ENCODE measurements at places on chromosomes 6 and 20. TPM values are rescaled to one million over a fixed set of nuclear protein-coding genes. Genes with fewer than 3 reads are reported as not detected.

OOEP gene
- 0.57 TPM for total RNA-seq

RIPOR3 gene
- total RNA-seq = not detected

SULF2 gene
- 0.37 TPM for total RNA-seq

DEFB113 gene
- not detected for total RNA-seq

DDR1 gene
- 4.5 TPM for total RNA-seq

KCNQ2 gene
- 0.12 TPM for total RNA-seq

OPN5 gene
- total RNA-seq = not detected

LTA gene
- 20.9 TPM for total RNA-seq

PSMB8 gene
- 379 TPM for total RNA-seq

- H3K4me1 ChIP-seq = peaks cover 7% of the 10 kb centered on the region
- H3K36me3 ChIP-seq = no peaks in the 10 kb centered on the region
- H3K27ac ChIP-seq = no peak overlapping the region
- H3K27me3 ChIP-seq = peaks cover 30% of the 10 kb centered on the region
Observed at GRCh38 chr6:73329201-73329600, 24.9 kb downstream of the DPPA5 start.

- DNase-seq = no peak
- H3K27ac ChIP-seq = no peak overlapping the region
- no peaks in the 10 kb centered on the region for H3K4me1 ChIP-seq
- no peaks in the 10 kb centered on the region for H3K27me3 ChIP-seq
Observed at GRCh38 chr6:22350109-22350508, 53.3 kb upstream of the PRL start.

DNA sequence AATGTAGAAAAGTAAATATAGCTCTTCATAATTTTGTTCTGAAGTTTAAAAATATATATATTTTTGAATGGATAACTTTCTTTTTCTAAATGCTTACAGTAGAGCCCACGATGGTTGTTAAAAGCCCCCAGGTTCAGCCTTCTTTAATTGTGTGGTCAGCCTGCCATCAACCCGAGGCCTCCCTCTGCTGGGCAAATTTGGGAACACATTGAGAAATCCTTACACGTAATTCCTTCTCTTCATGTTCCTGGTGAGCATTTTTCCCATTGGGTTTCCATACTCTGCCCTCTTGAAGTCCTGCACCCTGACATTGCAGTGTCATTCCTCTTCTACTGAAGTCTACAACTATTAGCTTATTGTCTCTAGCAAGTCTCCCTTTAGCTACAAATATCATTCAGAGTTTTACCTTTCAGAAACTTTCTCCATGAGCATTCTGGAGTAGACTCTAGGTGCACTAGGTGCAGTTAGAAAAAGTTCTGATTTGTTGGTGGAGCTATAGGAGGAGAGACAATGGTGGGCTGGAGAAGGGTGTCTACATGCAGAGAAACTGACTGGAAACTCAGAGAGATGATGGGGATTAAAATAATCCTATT is 40.6 kb downstream of the TRIM38 start:
- DNase-seq = peak; percentile 55
- peaks cover 12% of the 10 kb centered on the region for H3K4me1 ChIP-seq
- H3K27me3 ChIP-seq = no peaks in the 10 kb centered on the region
- H3K27ac ChIP-seq = no peak overlapping the region

DNA sequence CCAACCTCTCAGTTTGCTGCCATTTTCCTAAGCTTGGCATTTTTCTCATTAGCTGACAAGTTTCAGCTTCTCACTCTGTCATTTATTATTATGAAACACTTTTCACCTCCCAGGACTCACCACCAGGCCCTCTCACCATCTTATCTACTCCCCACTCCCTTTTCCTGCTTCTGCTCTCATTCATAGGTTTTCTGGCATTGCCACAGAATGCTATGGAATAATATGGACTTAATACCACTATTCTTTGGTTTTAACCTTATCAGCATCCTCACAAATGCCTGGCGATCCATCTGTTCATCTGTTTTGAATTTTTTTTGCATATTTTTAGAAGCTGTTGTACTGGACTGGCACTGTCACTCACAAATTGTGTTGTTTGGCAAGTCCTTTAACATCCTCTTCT is 16.4 kb upstream of the LAMA4 start:
- H3K4me3 ChIP-seq = no peak overlapping the region
- H3K4me1 ChIP-seq = peaks cover 2% of the 10 kb centered on the region
- no peak overlapping the region for H3K27ac ChIP-seq
- H3K27me3 ChIP-seq = peaks cover 19% of the 10 kb centered on the region
- no peaks in the 10 kb centered on the region for H3K36me3 ChIP-seq

DNA sequence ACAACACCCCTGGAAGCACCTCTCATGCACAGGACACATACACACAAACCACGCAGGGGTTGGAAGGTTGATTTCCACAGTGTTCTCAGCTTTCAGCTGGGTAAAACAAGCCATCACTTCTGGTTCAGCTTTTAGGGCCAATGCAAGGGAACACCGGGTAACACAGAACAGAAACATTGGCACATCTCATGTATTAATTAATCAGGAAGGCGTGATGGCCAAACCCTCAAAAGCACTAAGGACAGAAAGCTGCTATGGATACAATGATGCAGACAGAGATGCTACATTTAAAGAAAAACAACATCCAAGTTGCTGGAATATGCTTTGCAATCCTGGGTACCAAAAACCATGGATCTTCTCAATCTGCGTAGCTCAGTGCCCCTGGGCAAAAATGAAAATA is 104.3 kb upstream of the BEND6 start:
- H3K27me3 ChIP-seq = peaks cover 30% of the 10 kb centered on the region
- peaks cover 28% of the 10 kb centered on the region for H3K4me1 ChIP-seq

DNA sequence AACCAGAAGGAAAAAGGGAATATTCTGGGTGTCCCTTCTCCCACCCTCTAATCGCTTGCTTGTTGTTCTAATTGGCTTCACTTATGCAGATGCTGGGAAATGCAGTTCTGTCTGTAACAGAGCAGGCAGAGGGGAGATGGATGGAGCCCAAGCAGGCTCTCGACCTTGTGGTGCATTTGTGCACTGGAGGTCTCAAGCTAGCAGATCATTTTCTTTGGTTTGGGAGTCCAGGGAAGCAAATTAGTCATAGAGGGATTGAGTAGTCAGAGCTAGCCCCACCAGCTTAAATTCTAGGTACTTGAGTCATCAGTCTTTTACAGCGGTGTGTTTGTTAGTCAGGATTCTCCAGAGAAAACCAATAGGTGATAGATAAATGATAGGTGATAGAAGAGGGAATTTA is 234.7 kb upstream of the ECI2 start:
- no peaks in the 10 kb centered on the region for H3K36me3 ChIP-seq
- no peaks in the 10 kb centered on the region for H3K4me1 ChIP-seq

DNA sequence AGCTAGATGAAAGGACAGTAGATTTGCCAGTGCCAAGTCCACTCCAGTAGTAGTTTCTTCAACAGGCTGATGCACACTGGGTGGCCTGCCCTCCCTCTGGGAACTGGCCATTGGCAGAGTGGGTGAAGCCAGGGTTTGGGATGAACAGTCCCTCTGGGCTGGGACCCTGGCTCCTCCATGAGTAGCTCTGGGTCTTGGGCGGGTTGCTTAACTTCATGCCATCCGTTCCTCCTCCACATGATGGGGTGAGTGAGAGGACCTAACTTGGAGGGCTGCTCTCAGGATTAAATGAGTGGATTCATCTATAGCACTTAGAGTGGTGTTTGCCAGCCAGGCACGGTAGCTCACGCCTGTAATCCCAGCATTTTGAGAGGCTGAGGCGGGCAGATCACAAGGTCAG is 47.2 kb downstream of the PLAGL2 start:
- H3K4me1 ChIP-seq = no peaks in the 10 kb centered on the region
- H3K27me3 ChIP-seq = no peaks in the 10 kb centered on the region
- no peak overlapping the region for H3K27ac ChIP-seq
- H3K36me3 ChIP-seq = peaks cover 41% of the 10 kb centered on the region
- no peak for DNase-seq
- no peak overlapping the region for H3K4me3 ChIP-seq

GRCh38 chr6:149895833-149896271 is 2.1 kb downstream of the RAET1E start:
- DNase-seq = peak; percentile 29
- H3K27me3 ChIP-seq = peaks cover 23% of the 10 kb centered on the region
- peaks cover 14% of the 10 kb centered on the region for H3K4me1 ChIP-seq

DNA sequence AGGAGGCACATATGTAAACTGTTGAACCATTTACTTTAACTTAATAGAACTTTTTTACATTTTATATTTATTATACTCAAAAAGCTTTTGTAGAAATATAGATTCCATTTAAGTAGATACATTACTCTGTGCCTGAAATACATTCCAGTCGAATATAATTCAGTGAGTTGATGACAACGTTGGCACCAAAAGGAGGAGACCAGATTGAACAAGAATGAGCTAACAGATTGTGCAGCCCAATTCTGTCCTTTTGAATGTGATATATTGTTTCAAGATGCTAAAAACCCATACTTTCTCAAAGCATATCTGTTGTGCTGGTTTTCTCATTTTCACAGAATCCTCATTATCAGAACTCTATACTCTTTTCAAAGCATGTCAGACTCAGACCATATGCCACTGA is 147.4 kb upstream of the SIM1 start:
- H3K36me3 ChIP-seq = no peaks in the 10 kb centered on the region
- H3K27me3 ChIP-seq = no peaks in the 10 kb centered on the region
- no peaks in the 10 kb centered on the region for H3K4me1 ChIP-seq
- H3K4me3 ChIP-seq = no peak overlapping the region
- no peak overlapping the region for H3K27ac ChIP-seq
- no peak for DNase-seq

- no peak overlapping the region for H3K27ac ChIP-seq
- H3K4me3 ChIP-seq = no peak overlapping the region
- no peaks in the 10 kb centered on the region for H3K4me1 ChIP-seq
- no peaks in the 10 kb centered on the region for H3K36me3 ChIP-seq
- H3K27me3 ChIP-seq = peaks cover 1% of the 10 kb centered on the region
Observed at GRCh38 chr20:24836661-24837299, 112.3 kb upstream of the CST7 start.

- H3K4me1 ChIP-seq = peaks cover 6% of the 10 kb centered on the region
- no peaks in the 10 kb centered on the region for H3K27me3 ChIP-seq
- no peak overlapping the region for H3K27ac ChIP-seq
Observed at GRCh38 chr6:45192556-45192955, 135.6 kb upstream of the RUNX2 start.

DNA sequence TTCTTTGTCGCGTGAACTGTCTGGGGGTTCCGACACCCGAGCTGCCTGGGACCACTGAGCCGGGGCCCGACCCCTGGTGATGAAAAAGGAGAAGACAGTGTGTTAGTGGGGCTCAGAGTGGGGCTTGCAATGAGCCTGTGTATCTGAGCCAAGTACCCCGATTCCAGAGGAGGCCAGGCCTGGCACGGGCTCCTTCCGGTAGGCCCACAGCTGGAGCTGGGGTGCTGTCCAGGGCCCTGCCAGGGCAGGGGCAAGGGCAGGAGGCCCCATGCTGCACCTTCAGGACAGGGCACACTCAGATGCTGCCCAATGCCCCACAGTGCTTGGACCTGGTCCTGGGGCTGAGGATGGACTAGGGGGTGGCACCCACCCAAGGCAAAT is 89.4 kb downstream of the TAF4 start:
- no peak for DNase-seq
- no peaks in the 10 kb centered on the region for H3K27me3 ChIP-seq
- H3K4me3 ChIP-seq = no peak overlapping the region
- H3K27ac ChIP-seq = no peak overlapping the region
- H3K4me1 ChIP-seq = peaks cover 3% of the 10 kb centered on the region
- H3K36me3 ChIP-seq = peaks cover 29% of the 10 kb centered on the region

GRCh38 chr6:122995921-122996793 is at the start of gene CLVS2:
TSS of gene CLVS2 (plus strand) at chr6:122996235. CDS start at chr6:122997778, 1,543 bp downstream.
- H3K36me3 ChIP-seq = no peaks in the 10 kb centered on the region
- H3K4me1 ChIP-seq = peaks cover 1% of the 10 kb centered on the region
- H3K27me3 ChIP-seq = peaks cover 34% of the 10 kb centered on the region

DNA sequence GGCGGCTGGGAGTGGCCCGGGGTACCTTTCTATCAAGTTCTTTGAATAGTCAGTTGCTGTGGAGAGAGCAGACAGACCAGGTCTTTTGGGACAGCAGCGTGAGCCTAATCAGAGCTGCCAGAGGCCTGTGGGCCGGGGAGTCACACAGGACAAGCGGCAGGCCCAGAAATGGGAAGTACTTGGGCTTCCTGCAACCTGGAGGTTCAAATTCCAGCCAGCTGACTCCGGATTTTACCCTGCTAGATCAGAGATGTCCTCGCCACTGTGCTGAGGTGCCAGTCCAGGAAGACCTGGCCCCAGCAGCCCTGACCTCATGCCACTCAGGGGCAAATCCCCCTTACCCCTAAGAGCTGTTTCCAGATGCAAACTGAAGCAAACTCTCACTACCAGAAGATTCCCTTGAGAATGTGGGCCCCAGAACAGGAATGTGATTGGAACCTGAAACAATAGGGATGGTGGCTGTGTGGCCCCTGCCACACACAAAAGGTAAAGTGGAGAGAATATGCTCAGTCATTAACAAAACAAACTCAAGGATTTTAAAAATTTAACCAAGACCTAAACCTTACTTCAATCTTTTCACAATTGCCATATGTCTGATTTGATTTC is 9.7 kb downstream of the BEND3 start:
- H3K27ac ChIP-seq = no peak overlapping the region
- no peak overlapping the region for H3K4me3 ChIP-seq
- no peaks in the 10 kb centered on the region for H3K36me3 ChIP-seq
- H3K4me1 ChIP-seq = peaks cover 3% of the 10 kb centered on the region

GRCh38 chr20:15317546-15318232 is 980.3 kb upstream of the FLRT3 start:
- no peaks in the 10 kb centered on the region for H3K36me3 ChIP-seq
- no peaks in the 10 kb centered on the region for H3K27me3 ChIP-seq
- no peak overlapping the region for H3K27ac ChIP-seq
- H3K4me1 ChIP-seq = no peaks in the 10 kb centered on the region

DNA sequence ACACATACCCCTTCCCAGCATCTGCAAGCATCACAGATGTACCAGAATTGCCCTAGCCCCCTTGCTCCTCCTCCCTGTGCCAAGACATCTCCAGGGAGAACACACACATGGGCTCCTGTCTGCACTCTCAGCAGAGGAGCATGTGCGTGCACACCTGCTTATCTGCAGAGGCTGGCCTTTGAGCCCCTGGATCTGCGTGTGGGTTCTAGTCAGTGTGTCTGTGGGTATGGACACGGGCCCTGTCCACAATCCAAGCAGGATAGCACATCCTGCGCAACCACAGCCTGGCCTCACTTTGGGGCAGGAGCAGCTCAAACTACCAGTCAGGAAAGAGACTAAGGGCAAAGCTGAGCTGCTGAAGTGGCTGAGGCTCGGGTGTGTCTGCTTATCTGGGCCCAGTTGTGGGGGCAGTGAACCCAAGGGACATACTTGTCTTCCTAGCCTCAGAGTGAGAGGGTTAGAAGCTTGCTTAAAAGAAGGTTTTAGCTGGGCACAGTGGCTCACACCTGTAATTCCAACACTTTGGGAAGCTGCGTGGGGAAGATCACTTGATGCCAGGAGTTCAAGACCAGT is 41.0 kb downstream of the HM13 start:
- H3K4me1 ChIP-seq = peaks cover 6% of the 10 kb centered on the region
- no peak overlapping the region for H3K4me3 ChIP-seq

DNA sequence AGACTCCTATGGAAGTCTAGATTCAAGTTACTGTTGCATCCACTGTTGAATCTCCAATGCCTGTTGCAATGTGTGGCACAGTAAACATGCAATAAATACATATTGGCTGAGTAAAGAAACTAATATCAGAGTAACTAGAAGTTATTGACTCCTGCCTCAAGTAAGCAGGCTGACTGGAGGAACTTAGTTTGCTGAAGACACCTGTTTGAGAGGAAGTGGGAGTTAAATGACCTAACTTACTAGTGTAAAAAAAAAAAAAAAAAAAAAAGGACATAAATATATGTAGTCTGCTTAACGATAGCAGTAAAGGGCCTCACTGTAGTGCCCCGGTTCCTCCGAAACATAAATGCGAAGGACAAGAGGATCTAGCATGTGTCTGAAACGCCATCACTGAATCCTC is 249.8 kb upstream of the PRDM1 start:
- H3K27me3 ChIP-seq = no peaks in the 10 kb centered on the region
- H3K27ac ChIP-seq = no peak overlapping the region
- peaks cover 2% of the 10 kb centered on the region for H3K36me3 ChIP-seq
- H3K4me3 ChIP-seq = no peak overlapping the region
